ENCODE measurements at places on chromosomes 16 and 17.
A peak's percentile ranks its signal among the peaks of the same experiment; 100 is the strongest.

DNA sequence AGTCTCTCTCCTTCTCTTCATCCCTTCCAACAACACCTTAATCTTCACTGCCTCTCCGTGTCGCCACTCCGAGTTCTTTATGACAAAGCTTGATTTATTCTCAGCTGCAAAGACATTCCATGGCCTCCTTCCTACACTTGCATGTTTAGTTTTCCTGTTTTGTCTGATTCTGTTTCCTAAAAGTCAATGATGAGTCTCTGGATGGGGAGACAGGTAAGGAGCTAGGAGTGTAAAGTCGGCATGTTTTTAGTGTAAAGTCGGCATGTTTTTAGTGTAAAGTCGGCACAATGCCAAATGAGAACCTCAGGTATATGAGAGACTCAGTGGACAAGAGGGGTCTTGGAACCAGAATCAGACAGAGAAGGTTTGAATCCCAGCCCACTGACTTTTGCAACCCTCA, 362.3 kb upstream of the EEF2KMT start:
- DNase-seq: no peak

- DNase-seq: no peak
Measured at GRCh38 chr17:36720131-36720530, 118.7 kb downstream of the MRM1 start.

- DNase-seq: no peak
Measured at GRCh38 chr17:17573912-17574311, 17.6 kb downstream of the PEMT start.

DNA sequence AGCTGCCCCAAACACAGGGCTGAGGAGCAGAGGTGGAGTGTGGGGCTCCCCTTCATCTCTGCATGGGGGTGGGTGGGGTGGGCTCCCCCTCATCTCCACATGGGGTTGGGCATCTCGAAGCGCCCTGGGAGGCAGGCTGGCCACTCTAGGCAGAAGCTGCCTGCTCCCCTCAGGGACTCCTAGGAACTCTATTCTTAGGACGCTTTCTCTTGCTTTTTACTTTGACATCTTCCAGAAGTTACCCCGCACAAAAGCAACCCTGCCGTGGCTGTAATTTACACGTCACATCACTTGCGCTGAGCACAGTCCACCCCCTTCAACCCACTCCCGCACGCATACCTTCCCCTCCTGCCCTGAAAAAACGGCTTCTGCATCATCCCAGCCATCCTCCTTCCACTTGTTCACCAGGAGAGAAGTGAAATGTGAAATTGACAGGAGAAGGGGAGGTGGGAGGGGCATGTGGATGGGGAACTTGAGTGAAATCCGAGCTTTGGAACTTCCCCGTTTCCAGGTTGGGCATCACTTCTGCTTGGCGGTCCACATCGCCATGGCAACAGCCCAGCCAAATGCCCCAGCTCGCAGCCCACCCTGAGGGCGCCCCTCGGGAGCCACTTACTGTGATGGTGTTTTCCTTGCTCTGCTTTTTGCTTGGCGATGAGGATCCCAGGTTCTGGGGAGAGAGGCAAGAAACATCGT, 53.7 kb upstream of the RCVRN start:
- DNase-seq: no peak

GRCh38 chr17:19313746-19314651, 48.5 kb downstream of the B9D1 start:
- no peak for DNase-seq

GRCh38 chr16:56262148-56262547, 70.9 kb downstream of the GNAO1 start:
- no peak for DNase-seq

DNA sequence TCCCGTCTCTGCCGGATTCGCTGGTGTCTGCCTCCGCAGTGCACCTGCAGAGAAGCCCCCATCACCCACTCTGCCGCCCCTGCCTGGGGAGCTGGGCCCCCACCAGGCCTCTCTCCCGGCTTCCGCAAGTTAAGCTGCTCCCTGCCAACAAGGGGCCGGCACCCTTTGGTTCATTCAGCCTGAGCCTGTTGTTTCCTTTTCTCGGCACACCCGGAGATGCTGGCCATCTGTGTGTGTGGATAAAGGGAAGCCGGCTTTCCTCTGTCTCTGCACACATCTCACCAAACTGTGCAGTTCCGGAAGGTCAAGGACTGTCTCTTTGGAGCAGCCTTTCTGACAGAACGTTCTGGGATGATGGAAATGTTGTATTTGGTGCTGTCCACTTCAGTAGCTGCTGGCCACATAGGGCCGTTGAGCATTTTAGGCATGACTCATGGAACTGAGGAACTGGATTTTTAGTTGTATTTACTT, 6.8 kb downstream of the MAPK8IP3 start:
- no peak for DNase-seq

DNA sequence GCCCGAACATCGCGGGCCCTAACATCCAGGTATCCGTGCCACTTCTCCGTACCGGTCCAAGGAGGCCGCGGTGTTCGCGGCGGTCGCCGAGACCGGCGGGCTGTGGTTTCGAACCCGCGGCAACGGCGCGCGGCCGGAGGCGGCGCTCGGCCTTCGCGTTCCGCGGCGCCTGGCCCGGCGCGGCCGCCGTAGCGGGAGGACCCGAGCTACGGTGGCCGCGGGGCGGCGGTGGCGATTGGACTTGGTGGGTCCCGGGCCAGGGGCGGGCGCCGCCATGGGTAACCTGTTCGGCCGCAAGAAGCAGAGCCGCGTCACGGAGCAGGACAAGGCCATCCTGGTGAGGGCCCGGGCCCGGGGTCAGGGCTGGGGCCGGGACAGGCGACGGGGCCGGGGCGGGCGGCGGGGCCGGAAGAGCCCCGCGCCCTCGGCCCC, at the start of gene CHMP6:
Gene CHMP6, plus strand, starts transcription at position 197 of the 432 bp plus-strand sequence. Its CDS starts 78 bp downstream, at position 275.
- peak; percentile 78 for DNase-seq

- no peak for DNase-seq
Measured at GRCh38 chr16:58537124-58537906, 22.0 kb downstream of the SETD6 start.

DNA sequence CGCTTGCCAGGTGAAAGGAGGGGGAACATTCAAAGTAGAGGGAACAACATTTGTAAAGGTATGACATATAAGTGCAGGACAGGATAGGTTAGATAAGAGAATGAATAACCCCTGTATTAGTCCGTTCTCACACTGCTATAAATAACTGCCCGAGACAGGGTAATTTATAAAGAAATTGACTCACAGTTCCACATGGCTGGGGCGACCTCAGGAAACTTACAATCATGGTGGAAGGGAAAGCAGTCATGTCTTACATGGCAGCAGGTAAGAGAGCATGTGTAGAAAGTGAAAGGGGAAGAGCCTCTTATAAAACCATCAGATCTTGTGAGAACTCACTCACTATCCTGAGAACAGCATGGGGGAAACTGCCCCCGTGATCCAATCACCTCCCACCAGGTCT, 223.8 kb downstream of the SOX9 start:
- no peak for DNase-seq

- DNase-seq: no peak
Measured at GRCh38 chr17:37483311-37484039, 6.2 kb upstream of the DUSP14 start.

- DNase-seq: no peak
Measured at GRCh38 chr17:50205963-50206505, 4.6 kb upstream of the COL1A1 start.

DNA sequence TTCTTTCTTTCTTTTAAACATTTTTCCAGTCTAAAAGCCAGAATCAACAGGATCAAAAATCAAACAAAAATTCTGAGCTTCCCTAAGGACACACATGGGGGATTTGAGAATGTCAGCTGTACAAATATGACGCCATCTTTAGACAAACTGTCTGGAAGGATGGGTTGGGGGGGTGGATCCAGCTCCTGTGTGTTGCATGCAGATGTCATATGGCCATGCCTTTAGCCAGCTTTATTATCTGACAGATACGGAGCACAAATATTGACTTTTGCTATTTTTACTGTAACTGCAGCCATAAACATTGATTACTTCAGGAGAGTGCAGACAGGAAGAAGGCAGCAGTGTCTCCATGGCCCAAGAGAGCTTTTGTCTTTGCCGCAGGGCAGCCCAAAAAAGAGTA, 279.4 kb upstream of the ELAC2 start:
- DNase-seq: no peak

- DNase-seq: no peak
Measured at GRCh38 chr17:2197271-2197670, 106.3 kb downstream of the SMG6 start.

- DNase-seq: peak; percentile 78
Measured at GRCh38 chr17:76370261-76370993, 14.0 kb upstream of the SPHK1 start.

- no peak for DNase-seq
Measured at GRCh38 chr16:55447231-55447630, 31.8 kb upstream of the MMP2 start.

DNA sequence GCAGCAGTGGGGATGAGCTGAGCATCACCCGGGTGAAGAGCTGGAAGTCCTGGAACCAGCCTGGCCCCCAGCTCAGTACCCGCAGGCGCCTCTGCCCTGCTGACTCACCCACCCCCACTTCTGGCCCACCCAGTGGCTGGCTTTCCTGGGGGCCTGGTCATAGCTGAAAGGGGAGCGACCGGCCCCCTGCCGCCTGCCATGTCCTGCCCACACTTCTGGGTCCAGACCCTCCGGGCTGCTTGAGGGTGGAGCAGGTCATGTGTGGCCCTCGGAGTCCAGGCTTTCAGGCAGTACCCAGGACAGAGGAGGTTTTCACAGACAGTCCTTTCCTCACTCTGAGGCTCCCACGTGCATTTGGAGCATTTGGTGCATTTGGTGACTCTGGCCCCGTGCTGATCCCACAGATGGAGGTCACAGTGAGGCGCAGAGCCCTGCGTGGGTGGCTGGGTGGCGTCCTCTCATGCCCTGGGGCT, 7.1 kb upstream of the PIEZO1 start:
- no peak for DNase-seq

DNA sequence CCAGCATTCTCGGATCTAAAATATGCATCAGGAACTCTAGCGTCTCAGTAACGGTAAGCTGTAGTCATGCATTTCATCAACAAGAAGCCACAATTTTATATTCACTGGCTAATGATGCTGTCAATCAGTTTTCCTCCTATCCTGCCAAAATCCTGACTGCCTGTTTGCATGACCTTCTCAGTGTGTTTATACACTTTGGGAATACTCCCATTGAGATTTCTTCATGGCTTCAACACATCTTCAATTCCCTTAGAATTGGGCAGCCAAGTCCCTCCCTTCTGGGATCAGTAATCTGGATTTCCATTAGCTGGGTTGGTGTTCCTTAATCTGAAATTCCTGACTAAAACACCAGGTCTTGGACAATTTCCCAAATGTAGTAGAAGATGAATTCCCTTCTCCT, 348.9 kb upstream of the DYNLRB2 start:
- no peak for DNase-seq

DNA sequence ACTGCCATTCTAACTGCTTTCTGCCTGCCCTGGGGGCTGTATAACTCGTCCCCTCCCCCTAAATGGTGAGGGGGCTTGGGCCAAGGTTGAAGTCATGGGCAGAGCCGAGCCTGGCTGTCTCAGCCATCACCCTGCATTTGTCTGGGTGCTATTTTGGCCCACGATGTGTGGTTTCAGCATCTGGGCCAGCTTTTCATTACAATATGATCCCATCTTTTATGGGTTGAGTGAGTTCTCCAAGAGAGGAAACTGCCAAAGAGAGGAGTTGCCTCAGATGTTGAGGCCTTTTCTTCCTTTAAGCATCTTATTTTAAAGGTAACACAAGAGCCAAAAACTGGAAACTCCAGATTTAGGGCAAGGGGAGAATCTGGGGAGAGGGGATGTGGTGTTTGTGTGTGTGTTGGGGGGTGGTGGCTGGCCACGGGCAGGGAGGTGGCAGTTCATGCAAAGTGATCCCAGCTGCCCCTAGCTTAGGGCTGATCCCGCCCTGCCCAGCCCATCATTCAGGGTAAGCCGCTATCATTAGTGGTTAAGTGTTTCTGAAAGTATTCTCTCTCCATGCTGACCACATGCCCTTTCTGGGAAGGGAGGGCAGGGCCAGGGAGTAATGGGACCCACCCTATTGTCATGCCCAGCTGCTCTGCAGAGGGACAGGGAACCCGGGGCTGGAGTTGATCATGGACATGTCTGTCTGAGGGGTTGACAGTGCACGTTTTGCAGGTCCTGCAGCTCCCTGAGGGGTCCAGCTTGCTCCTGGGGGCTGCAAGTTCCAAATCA, 83.2 kb upstream of the CLEC18A start:
- DNase-seq: no peak

GRCh38 chr17:67477687-67478086, 100.6 kb downstream of the PITPNC1 start:
- peak; percentile 57 for DNase-seq

- no peak for DNase-seq
Measured at GRCh38 chr17:4032738-4033137, 68.5 kb upstream of the ATP2A3 start.

- DNase-seq: no peak
Measured at GRCh38 chr17:35892091-35893035, 12.2 kb upstream of the CCL5 start.
